Naive thymus-derived CD8-positive, alpha-beta T cell (primary cell): ENCODE measurements at places on chromosomes 5 and 9. TPM values are rescaled to one million over a fixed set of nuclear protein-coding genes. Genes with fewer than 3 reads are reported as not detected.

The PCDHGB5 gene
- polyA plus RNA-seq = 0.24 TPM

The SLC2A6 gene
- 4.0 TPM for polyA plus RNA-seq

The PAEP gene
- not detected for polyA plus RNA-seq

The COL23A1 gene
- 0.51 TPM for polyA plus RNA-seq

The CYLC2 gene
- not detected for polyA plus RNA-seq

The ABO gene
- polyA plus RNA-seq = not detected

The SV2C gene
- polyA plus RNA-seq = not detected

The ARHGEF28 gene
- not detected for polyA plus RNA-seq

The PCDHGC4 gene
- not detected for polyA plus RNA-seq

The TBC1D13 gene
- 22.2 TPM for polyA plus RNA-seq

The MAPK9 gene
- polyA plus RNA-seq = 24.0 TPM

The TLX3 gene
- polyA plus RNA-seq = not detected

The LTC4S gene
- 2.0 TPM for polyA plus RNA-seq

The THG1L gene
- polyA plus RNA-seq = 8.0 TPM

The GRIA1 gene
- polyA plus RNA-seq = not detected

The HAND1 gene
- not detected for polyA plus RNA-seq

The SPAAR gene
- polyA plus RNA-seq = not detected

The CKMT2 gene
- polyA plus RNA-seq = not detected

The LIFR gene
- polyA plus RNA-seq = not detected

The ADRA1B gene
- polyA plus RNA-seq = not detected

The MARCOL gene
- polyA plus RNA-seq = not detected

The GABRG2 gene
- polyA plus RNA-seq = not detected

The TEK gene
- polyA plus RNA-seq = not detected

The MLANA gene
- not detected for polyA plus RNA-seq

The PNPLA7 gene
- 1.2 TPM for polyA plus RNA-seq

The TNFSF8 gene
- 69.8 TPM for polyA plus RNA-seq

The PCDHA7 gene
- polyA plus RNA-seq = not detected

The GLDC gene
- 0.62 TPM for polyA plus RNA-seq

The TSPAN17 gene
- polyA plus RNA-seq = 18.4 TPM

The NFIB gene
- polyA plus RNA-seq = not detected

The CDKN2A gene
- polyA plus RNA-seq = not detected

The SLC34A3 gene
- polyA plus RNA-seq = not detected

The NSD1 gene
- 25.0 TPM for polyA plus RNA-seq

The HAVCR2 gene
- polyA plus RNA-seq = 4.4 TPM

The MAMDC2 gene
- polyA plus RNA-seq = not detected

The PCDHAC2 gene
- not detected for polyA plus RNA-seq

The SLCO6A1 gene
- polyA plus RNA-seq = not detected

The DAPK1 gene
- not detected for polyA plus RNA-seq

The C5orf52 gene
- not detected for polyA plus RNA-seq

The IL9 gene
- polyA plus RNA-seq = not detected

The SLC36A2 gene
- not detected for polyA plus RNA-seq

The STKLD1 gene
- 0.35 TPM for polyA plus RNA-seq

The BASP1 gene
- polyA plus RNA-seq = 0.16 TPM

The KIF12 gene
- polyA plus RNA-seq = not detected

The ENTPD2 gene
- polyA plus RNA-seq = not detected

The ITK gene
- polyA plus RNA-seq = 148 TPM

The BRINP1 gene
- not detected for polyA plus RNA-seq

The WDR38 gene
- not detected for polyA plus RNA-seq

The GPR150 gene
- 2.1 TPM for polyA plus RNA-seq

The LARP1 gene
- polyA plus RNA-seq = 10.9 TPM
